ENCODE measurements at places on chromosomes 2 and 18.

GRCh38 chr2:199484927-199485326, 27.2 kb upstream of the SATB2 start:
- DNase-seq: no peak

GRCh38 chr2:231714639-231715498, 6.5 kb downstream of the PTMA start:
- peak; percentile 89 for DNase-seq

DNA sequence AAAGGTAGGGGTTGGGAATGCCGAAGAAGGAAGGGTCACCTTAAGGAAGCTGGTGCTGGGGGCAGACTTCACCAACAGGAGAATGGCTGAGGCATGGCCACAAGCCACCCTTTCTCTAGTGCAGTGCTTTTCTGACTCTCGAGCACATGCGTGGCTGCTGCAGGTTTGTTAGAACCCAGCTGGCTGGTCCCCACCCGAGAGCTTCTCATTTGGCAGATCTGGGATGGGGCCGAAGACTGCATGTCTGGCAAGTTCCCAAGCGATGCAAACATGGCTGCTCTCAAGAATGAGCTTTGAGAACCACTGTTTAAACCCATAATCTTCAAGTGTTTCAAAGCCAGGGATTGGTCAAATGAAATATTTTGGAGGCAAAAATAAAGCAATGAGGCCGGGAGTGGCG, 63.2 kb downstream of the LONRF2 start:
- DNase-seq: no peak

DNA sequence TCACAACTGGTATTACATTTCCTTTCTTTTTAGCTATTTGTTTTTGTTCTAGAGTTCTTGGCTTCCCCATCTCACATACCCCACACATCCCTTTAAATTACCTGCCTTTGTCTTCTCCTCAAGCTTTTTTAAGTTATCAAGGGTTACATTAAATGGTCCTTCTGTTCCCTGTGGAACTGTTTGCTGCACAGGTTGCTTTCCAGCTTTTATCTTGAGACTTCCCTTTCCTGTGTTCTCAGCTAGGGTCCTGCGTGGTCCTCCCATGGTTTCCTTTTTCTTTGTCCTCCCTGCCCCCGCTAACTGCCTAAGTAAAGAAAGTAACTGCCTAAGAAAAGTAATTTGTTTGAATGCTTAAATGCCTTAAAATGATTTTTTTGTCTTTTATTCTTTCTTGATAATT, 66.8 kb downstream of the EPB41L5 start:
- DNase-seq: no peak

DNA sequence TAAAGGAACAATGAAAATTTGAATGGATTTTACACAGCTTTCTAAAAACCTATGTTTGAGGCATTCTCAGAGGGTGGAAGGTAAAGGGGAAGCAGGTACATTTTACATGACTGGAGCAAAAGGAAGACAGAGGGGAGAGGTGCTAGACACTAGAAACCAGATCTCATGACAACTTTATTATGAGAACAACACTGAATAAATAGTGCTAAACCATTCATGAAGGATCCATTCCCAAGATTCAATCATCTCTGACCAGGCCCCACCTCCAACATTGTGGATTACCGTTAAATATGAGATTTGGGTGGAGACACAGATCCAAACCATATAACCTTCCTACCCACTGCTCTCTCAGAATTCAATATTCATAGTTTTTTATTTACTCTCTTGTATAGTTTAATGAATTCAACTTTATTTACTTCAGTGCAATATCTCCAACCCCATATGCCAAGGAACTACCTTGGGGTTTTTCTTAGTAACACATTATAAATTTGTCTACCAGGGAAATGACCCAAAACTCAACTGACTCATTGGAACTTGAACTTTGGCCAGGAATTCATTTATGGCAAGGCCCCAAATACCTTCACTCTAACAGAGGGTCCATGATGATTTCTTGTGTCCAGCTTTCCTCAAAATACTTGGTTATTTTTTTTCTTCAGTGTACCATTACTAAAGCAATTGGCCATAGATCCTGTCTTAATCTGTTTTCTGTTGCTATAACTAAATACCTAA, 317.8 kb downstream of the GULP1 start:
- DNase-seq: no peak
